PC-9 (cell line): ENCODE measurements at places on chromosomes 3 and 15.
A peak's percentile ranks its signal among the peaks of the same experiment; 100 is the strongest.

GRCh38 chr3:135500034-135500433 lies 465.5 kb upstream of the PPP2R3A start:
- DNase-seq = no peak

- DNase-seq = no peak
Observed at GRCh38 chr3:98782824-98783500, 19.8 kb downstream of the ST3GAL6 start.

- no peak for DNase-seq
Observed at GRCh38 chr3:159764490-159765029, 224.1 kb upstream of the IL12A start.

- DNase-seq = no peak
Observed at GRCh38 chr3:99479768-99480167, 158.6 kb upstream of the COL8A1 start.

DNA sequence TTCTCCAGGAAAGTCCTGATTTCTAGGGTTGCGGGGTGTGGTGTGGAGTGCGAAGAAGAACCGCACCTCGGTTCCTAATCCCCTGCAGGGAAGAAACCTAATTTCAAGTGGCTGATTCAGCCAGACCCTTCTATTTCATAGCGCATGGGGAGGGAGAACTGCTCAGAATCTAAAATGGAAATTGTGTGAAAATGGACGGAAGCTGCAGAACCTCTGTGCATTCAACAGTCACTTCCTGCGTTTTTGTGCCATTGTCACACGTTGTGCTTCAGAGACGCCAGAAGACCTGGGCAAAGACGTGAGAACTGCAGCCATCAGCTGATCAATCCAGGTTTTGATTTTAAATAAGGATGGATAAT lies 1.2 kb downstream of the SIDT1 start:
- DNase-seq = no peak

DNA sequence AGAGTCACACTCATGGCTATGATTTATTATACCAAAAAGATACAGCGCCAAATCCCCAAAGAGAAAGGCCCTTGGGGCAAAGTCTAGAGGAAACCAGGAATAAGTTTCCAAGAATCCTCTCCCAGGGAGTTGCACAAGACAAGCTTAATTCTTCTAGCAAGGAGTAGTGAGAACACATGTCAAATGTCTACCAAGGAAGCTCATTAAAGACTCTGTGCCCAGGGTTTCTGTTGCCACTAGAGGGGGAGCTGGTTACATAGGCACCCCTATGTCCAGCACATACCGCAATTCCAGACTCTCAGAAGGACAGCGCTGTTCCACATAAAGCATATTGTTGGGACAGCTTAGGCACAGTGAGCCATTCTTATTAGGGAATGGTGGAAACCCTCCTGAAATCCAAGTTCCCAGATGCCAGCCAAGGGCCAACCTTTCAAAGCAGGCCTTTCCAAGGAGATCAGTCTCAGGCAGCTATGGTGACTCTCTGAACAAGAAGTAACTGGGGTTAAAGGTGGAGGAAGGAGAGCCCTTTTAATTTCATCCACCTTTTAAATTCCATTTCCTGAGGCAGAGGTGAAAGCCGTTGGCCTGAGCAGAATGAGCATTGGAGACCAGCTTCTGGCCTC lies 194.2 kb downstream of the UACA start:
- DNase-seq = peak; percentile 56

DNA sequence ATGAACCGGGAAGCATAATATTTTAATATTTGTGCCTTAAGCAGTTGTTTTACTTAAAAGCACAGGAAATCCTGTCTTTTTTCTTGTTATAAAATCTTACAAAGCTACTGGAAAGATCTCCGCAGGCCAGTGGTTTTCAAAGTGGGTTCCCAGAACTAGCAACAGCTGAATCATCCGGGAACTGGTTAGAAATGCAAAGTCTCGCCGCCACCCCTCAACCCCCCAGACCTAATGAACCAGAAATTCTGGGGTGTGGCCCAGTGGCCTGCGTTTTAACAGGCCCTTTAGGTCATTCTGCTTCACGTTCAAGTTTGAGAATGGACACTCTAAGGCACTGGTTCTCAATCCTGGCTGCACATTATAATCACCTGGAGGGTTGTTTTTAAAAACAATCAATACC lies 74.7 kb downstream of the PDZRN3 start:
- no peak for DNase-seq

- no peak for DNase-seq
Observed at GRCh38 chr3:41186297-41186696, 13.0 kb upstream of the CTNNB1 start.

DNA sequence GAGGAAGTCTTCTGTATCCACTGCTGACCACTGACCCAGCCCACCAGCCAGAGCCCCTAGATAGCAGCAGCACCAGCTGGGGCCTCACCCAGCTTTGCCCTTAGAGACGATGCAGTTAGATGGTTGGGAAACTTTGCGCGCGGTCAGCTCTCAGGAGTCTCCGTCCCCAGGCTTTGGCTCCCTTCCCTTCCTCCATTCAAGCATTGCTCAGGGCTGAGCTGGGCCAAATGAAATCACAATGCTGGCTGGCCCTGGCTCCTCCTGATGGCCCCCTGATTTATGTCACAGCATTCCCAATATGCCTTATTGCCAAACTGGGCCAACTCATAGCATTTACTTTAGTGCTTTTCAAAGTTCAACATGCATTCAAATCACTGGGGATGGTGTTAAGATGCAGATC lies 34.6 kb upstream of the RHCG start:
- DNase-seq = no peak

GRCh38 chr15:63809452-63809851 lies 24.3 kb downstream of the HERC1 start:
- DNase-seq = no peak

DNA sequence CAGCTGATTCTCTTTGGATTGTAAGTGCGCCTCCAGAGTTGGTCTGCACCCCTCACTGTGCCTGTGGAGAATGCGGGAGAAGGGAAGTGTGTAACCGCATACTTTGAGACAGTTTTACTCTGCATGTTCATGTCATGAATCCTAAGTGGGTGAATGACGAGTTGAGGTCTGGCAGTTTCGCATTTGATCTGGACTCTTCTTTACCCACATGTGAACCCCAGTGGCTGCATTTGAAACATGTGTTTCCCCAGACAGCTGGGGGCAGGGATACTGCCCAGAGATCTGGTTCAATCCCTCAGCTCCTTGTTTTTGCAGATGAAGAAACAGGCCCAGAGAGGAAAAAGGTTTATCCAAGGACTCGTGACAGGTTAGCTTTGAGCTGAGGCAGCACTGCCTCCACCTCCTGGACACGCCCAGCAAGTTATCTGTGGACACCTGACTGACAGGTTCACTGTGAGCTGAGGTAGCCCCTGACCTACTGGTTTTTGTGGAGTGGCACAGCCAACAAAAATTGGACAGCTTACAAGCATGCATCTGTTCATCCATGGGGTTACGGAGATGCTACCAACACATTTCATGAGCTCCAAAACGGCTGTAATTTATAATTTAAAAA lies 207.3 kb downstream of the XXYLT1 start:
- no peak for DNase-seq

- DNase-seq = no peak
Observed at GRCh38 chr3:10641760-10642159, 136.4 kb upstream of the ATP2B2 start.

DNA sequence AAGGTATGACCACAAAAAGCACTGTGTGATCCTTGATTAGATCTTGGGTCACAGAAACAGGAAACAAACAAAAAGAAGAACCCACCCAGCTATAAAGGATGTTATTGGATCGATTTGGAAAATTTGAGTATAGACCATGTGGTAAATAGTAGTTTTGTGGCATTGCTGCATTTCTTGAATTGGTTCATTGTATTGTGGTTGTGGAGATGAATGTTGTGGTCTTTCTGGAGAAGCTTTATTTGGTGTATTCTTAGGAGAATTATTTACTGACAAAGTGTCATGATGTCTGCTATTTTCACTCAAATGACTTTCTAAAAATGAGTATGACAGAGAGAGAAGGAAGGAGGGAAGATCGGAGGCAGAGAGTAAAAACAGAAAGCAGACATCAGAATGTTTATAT lies 406.2 kb downstream of the CNTN4 start:
- no peak for DNase-seq

DNA sequence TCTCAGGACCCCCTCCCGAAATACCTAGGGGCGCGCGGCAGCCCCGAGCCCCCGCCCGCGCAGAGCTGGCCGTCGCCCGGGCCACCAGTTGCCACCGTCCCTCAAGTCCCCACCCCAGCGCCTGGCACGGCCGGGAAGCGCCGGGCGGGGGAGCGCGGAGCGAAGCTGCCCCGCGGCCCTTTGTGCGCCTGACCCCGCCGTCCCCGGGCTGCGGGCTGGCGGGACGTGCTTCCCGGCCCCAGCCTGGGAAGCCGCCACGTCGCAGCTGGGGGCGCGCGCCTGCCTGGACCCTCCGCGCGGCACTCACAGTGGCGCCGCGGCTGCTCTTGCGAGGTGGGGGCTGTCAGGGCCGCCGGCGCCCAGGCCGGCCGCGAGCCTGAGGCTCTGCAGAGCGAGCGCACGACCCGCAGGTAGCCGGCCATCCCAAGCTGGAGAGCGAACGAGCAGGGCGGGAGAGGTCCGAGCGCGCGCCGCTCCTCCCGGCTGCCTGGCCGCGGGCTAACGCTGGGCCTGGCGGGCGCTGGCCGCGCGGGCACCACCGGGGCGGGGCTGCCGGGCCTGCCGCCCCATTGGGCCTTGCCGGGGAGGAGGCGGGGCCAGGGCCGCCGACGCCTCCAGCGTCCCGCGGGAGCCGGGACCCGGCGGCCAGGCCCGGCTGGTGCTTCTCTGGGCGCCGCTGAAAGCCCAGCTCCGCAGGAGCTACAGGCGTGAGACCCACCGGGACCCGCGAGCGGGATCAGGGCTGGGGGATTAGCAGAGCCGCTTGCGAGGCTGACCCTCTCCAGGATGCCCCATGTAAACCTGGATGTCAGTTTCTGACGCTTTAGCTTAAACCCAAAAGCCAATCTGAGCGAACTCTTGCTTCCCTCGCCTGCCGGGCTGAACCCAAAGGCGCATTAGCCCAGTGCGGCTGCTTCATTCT lies at the start of gene IDH2:
Gene IDH2 (minus strand): TSS at position 500 of the 922 bp plus-strand sequence. CDS start 78 bp downstream, at position 422.
- peak; percentile 84 for DNase-seq

- peak; percentile 54 for DNase-seq
Observed at GRCh38 chr15:85592148-85592547, 202.6 kb downstream of the KLHL25 start.

DNA sequence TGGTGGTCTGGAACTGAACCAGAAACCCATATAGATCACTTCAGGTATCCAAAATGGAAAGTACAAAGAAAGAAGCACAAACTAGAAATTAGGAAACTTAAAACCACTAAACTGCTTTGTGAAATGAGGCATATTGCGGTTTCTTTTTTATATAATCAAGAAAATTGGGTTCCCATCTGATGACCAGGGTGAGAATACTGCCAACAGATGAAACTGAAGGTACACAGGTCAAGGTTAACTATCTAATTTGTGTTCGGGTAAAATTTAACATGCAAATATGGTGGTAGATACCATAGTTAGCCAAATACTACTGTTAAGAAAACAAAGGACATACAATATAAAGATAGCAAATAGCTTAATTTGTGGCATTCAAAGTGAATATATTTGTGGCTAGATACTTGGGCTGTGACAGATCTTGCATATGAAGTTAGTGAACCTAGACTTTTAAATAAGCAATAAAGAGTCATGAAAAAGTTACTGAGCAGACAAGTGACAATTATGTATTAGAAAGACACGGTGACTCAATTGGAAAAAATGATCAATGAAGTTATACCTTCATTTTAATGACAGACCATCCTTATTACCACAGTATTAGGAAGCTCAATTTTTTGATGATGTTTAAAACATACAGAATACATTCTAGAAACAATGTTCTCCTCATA lies 127.4 kb downstream of the NR2E3 start:
- DNase-seq = no peak

GRCh38 chr15:27392163-27392562 lies 421.2 kb downstream of the GABRG3 start:
- no peak for DNase-seq
